ENCODE measurements at places on chromosomes 16 and 17. TPM values are rescaled to one million over a fixed set of nuclear protein-coding genes. Genes with fewer than 3 reads are reported as not detected.

The IL34 gene
- total RNA-seq = 3.9 TPM

The GNAO1 gene
- total RNA-seq = 0.09 TPM

The MYH13 gene
- total RNA-seq = not detected

The DPEP1 gene
- 0.26 TPM for total RNA-seq

The ZNF19 gene
- total RNA-seq = 1.4 TPM

The TMIGD1 gene
- total RNA-seq = not detected

The TNFRSF13B gene
- total RNA-seq = not detected

The G6PC1 gene
- not detected for total RNA-seq

The VMO1 gene
- 1.2 TPM for total RNA-seq

The SSTR5 gene
- not detected for total RNA-seq

The ST6GALNAC1 gene
- total RNA-seq = not detected

The CDH8 gene
- not detected for total RNA-seq

The ITGAD gene
- not detected for total RNA-seq

The CHST5 gene
- not detected for total RNA-seq

The ADAD2 gene
- total RNA-seq = not detected

The SOX15 gene
- total RNA-seq = 0.32 TPM

The IKZF3 gene
- not detected for total RNA-seq

The DNAH3 gene
- under 0.01 TPM for total RNA-seq

The C17orf50 gene
- total RNA-seq = not detected

The ZNF750 gene
- total RNA-seq = 0.09 TPM

The MMP15 gene
- 1.2 TPM for total RNA-seq

The GPR142 gene
- not detected for total RNA-seq

The IGF2BP1 gene
- 2.5 TPM for total RNA-seq

The TLE7 gene
- total RNA-seq = not detected

The USP22 gene
- 189 TPM for total RNA-seq

The GSG1L gene
- total RNA-seq = not detected

The TMEM92 gene
- total RNA-seq = 0.16 TPM

The KRT20 gene
- not detected for total RNA-seq

The ERN1 gene
- total RNA-seq = 7.8 TPM

The WSCD1 gene
- total RNA-seq = 0.16 TPM

The CCL8 gene
- not detected for total RNA-seq

The WFDC1 gene
- 0.17 TPM for total RNA-seq

The CHST4 gene
- total RNA-seq = not detected

The BICDL2 gene
- total RNA-seq = 0.32 TPM

The CLEC18B gene
- total RNA-seq = 0.47 TPM

The DYNLL2 gene
- total RNA-seq = 17.7 TPM

The HP gene
- total RNA-seq = not detected

The FOXO3B gene
- 1.7 TPM for total RNA-seq

The MILR1 gene
- total RNA-seq = 7.9 TPM

The PYDC1 gene
- total RNA-seq = not detected

The EPX gene
- total RNA-seq = not detected

The PCGF2 gene
- 5.3 TPM for total RNA-seq

The SGCA gene
- total RNA-seq = 0.47 TPM

The ENPP7 gene
- total RNA-seq = not detected

The TBC1D3 gene
- total RNA-seq = not detected

The SCNN1B gene
- total RNA-seq = not detected

The MYL4 gene
- not detected for total RNA-seq

The GUCY2D gene
- total RNA-seq = 0.09 TPM
